Activated CD8-positive, alpha-beta T cell treated with anti-CD3 and anti-CD28 coated beads, Interleukin-2, amount 10 ng/mL, durations not matched to agents 7 days and 5 days (primary cell): ENCODE measurements at places on chromosomes 4 and X.
A peak's percentile ranks its signal among the peaks of the same experiment; 100 is the strongest.

- no peak for DNase-seq
Measured at GRCh38 chr4:42104521-42104920, 47.9 kb downstream of the BEND4 start.

- peak; percentile 89 for DNase-seq
Measured at GRCh38 chrX:40169193-40170101, 71.7 kb upstream of the BCOR start.

- no peak for DNase-seq
Measured at GRCh38 chrX:63702556-63702955, 82.5 kb downstream of the ARHGEF9 start.

DNA sequence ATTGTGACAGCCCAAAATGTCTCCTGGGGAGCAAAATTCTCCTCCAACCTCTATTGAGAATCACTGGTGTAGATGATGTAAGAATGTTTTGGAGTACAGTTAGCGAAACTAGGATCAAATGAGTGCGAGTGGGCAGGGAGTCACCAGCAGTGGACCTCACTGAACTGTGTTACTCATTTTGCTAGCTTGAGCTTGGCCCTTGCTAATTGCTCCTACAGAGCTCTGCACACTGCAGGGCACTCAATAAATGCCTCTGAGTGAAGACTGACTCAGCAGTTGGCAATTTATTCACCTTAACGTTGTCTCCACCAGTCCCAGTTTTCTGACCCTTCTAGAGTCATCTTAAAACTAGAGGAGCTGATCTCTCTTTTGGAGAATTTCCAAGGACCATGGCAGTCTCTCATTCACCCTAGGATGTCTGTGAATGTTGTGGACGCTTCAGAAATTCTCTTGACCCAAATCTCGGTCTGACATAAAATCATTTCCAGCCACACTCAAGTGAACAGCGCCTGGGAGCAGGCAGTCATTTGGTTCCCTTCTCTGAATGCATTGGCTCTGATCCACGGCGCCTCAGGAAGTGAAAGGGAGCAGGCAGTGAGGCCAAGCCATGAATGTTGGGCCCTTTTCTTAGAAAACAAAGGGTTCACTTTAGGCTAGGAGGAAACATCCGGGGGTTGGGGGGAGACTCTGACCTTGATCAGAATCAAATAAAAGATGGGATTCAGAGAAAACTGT is 148.1 kb downstream of the NWD2 start:
- no peak for DNase-seq

DNA sequence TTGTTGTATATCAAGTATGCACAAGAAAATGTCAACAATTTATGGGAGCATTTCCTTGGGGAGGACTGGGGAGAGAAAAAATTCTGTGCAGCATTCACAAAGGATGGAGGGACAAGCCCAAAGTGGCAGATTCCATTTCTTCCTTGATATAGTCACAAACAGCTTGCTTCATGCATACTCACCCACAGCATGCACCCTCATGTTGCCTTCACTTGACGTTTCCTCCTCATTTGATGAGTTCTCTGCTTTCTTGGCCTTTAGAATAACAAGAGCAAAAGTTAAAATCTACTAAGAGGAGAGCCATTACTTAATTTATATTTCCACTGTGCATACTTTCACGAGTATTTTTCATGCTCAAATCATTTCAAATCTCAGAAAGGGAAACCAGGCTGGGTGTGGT is 37.7 kb downstream of the SPARCL1 start:
- no peak for DNase-seq

DNA sequence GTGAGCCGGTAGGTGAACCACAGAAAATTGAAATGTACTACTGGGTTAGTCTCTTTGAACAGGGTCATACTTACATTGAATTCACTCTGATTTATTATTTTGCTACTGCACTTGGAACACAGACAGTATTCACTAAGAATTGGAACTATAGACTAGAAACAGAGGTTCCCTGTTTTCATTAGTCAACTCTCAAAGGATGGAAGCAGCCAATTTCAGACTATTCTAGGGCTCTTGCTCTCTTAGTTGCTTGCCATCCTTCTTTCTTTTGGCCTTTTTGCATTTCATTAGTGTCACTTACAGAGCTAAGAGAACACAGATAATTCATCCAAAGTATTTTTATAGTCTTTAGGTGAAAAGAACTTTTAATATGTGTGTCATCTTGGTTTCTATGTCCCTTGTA is 52.6 kb downstream of the SHROOM3 start:
- no peak for DNase-seq

GRCh38 chrX:106898462-106898861 is 4.7 kb downstream of the RIPPLY1 start:
- peak; percentile 24 for DNase-seq

GRCh38 chr4:1030559-1030958 is 19.1 kb downstream of the FGFRL1 start:
- no peak for DNase-seq

DNA sequence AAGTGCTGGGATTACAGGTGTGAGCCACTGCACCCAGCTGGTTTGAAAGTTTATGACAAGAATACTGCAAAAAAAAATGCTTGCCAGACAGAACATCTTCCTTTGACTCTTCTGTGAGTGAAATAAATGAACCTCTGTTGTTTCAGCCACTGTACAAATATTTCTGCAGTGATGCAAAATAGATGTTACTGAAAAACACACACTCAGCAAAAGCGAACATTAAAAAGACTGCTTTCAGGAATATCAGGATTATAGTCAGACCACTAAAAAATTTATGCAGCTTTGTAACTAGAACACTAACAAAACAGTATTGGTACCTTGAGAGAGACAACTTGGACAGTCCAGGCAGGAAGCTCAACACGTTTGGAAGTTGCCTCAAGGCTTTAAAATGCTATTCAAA is 16.9 kb upstream of the SEPSECS start:
- DNase-seq = no peak

DNA sequence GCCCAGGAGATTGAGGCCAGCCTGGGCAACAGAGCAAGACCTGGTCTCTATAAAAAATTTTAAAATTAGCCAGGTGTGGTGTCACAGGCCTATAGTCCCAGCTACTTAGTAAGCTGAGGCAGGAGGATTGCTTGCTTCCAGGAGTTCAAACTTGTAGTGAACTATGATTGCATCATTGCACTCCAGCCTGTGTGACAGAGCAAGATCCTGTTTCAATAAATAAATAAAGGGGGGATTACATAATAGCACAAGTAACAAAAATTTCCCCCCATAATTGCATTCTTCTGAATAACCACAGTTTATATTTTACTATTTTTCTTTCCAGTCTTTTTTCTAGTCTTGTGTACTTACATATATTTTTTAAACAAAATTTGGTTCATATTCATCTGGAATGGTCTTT is 135.6 kb downstream of the CHIC2 start:
- no peak for DNase-seq

DNA sequence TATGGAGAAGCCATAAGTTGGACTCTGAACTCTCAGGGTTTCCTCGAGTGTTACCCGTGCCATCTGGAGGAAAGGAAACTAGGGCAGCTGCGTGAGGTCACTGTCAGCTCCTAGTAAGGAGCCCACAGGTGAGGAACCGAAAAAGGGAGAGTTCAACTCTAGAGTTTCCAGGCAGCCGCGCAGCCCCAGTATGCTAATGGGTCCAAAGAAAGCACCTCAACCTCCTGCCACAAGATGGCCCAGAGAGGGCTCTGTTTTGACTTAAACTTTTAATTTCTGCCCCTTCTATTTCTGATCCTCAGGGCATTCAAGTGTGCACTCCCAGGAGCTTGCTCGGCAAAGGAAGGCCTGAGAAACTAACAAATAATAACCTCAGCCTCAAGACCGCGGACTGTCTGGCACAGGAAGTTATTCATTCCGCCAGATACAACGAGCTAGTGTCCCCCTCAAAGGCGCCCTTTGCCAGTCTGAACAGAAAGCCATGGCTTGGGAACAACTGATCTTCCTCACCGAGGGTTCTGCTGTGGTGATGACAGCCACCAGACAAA is 13.9 kb downstream of the SCARB2 start:
- DNase-seq = no peak
